ENCODE measurements at places on chromosomes 4 and X.
A peak's percentile ranks its signal among the peaks of the same experiment; 100 is the strongest.

GRCh38 chr4:174156239-174156826 lies 127.1 kb downstream of the FBXO8 start:
- peak; percentile 51 for DNase-seq

- no peak for DNase-seq
Measured at GRCh38 chrX:123077631-123078030, 106.4 kb upstream of the GRIA3 start.

DNA sequence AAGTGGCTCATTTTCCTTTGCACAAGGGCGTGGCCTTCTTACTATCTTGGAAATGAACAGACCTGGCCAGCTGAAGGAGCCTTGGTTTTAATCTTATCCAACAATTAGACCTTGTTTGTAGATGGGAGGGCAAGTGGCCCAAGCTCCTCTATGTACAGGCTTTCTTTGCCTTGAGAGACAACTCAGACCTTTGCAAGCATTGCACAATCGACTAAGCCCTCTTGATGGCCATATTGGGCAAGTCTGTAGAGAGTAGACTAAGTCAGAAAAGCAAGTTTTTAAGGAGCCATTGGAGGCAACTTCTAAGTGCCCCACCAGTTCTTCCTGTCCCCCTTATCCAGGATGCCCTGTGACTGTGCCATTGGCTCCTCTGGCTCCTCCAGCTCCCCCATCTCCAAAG lies 7.0 kb upstream of the NAF1 start:
- DNase-seq, result no peak

DNA sequence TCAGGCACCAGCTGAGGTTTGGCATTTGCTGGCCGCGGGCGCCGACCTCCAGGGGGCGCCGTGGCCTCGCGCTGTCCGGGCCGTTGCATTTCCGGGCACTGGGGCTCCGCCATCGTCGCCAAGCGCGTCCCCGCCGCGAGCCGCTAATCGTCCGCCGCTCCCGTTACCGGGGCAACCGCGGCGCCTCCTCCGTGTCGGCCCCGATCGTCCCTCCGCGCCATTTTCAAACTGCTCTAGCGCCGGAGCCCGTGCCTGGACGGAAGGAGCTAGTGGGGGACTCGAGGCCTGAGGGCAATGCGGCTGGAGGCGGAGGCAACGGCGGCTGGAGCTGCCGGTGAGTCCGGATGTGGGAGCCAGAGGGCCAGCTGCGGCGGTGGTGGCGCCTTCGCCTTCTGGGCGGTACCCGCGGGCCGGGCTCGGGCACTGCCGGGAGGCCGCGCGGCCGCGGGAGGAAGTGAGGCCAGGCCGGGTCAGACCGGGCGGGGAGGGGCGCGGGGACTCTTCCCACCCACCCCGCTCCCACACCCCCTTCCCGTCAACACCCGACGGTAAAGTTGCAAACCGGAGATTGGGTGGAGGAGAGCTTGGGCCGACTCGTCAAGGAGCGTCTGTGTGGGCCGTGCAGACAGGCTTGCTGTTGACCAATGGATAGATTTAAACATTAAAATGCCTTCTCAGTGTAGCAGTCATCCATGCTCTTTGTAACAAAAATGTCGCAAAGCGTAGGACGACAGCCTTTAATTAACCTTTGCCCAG lies at the start of gene CEP135:
Gene CEP135 (plus strand): TSS at position 220 of the 756 bp plus-strand sequence. CDS start 3,186 bp downstream, outside the sequence.
- DNase-seq, result peak; percentile 76

GRCh38 chrX:44903830-44904530 lies 31.0 kb downstream of the KDM6A start:
- no peak for DNase-seq

DNA sequence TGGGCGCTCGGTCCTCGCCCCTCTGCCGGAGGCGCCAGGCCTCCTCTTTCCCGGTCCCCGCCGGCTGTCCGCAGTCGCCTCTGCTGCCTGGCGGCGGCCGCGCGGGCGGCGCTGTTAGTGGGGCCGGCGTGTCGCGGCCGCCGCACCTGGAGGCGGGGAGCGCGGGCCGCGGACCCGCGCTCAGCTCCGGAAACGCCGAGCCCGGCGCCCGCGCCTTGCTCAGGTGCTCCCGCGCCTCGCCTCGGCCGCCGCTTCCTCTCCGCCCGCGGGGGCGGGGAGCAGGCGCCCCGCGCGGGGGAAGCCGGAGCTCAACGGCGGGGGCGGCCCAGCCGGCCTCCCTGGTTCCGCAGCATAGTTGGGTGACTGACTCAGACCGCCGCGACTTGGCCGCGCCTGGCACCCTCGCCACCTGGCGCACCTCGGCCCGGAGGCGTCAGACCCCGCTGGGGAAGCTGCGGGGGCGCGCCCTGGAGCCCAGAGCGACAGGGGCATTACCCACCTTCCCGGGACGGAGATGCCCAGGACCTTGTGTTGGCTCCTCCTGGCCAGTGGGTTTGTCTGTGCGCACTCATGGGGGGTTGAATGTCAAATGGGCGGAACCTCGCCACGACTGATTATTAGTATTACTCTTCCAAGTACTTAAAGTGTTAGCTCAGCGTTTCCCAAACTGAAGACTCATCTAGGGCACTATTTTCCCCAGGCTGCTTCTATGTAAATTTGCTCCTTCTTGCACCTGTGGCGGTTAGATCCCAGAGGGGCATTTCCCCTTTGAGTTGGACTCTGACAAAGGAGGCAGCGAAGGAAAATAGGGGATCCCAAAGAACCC lies at the start of gene ARAP2:
Gene ARAP2 (minus strand): TSS at position 258 of the 826 bp plus-strand sequence. CDS start 15,028 bp downstream, outside the sequence.
- DNase-seq, result peak; percentile 78

DNA sequence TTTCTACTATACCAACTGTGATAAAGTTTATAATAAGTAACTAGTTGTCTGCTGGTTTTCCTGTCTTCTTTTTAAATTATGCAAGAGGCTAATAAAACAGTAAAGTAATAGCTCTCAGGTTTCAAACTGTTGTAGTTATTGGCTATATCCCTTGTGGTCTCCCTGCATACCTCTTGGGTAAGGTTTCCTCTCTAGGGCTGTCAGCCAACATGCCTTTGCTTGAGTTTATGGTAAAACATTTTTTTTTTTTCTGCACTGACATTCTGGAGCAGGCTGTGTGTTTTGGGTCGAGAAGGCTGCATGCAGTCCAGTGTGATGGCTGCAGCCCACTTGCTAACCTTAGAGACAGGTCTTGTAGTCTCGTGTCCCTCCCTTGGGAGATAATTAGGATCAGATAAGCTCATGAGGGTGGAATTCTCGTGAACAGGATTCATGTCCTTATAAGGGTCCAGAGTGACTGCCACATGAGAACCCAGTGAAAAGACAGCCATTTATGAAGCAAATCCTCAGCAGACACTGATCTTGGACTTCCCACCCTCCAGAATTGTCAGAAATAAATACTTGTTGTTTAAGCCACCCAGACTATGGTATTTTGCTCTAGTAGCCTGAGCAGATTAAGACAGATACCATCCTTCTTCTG lies 831.2 kb downstream of the CCSER1 start:
- peak; percentile 89 for DNase-seq

DNA sequence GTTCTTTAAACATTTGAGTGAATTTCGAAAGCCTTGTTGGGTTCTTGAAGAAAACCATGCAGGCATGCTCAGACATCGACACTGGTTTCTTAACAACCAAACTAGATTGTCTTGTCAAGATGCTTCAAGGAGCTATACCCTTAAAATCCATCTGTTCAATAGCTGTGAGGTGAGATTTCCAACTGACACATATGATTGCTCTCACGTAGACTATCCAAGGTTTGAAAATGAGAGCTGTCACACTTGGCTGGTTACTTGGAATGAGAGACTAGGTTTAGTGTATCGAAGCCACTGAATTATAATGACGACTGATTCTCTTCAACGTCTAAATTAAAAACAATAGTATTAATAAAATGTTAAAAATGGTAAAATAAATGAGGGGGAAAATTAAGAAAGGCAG lies 2725.5 kb downstream of the ARAP2 start:
- DNase-seq, result no peak

DNA sequence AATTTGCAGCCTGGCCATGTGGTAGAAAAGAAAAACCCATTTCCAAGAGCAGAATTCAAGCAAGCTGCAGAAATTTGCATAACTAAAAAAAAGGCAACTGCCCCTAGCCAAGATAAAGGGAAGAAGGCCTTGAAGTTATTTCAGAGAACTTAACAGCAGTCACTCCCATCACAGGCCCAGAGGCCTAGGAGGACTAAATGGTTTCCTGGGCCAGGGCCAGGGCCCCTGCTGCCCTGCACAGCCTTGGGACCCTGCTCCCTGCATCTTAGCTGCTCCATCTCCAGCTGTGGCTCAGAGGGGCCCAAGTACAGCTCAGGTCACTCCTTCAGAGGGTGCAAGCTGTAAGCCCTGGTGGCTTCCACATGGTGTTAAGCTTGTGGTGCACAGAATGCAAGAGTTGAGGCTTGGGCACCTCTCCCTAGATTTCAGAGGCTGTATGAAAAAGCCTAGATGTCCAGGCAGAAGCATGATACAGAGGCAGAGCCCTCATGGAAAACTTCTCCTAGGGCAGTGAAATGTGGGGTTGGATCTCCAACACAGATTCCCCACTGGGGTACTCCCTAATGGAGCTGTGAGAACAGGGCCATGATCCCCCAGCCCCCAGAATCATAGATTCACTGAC lies 6.7 kb upstream of the MID2 start:
- no peak for DNase-seq
